ENCODE measurements at places on chromosomes 3 and 15. TPM values are rescaled to one million over a fixed set of nuclear protein-coding genes. Genes with fewer than 3 reads are reported as not detected.

- H3K4me1 ChIP-seq = no peaks in the 10 kb centered on the region
- no peak overlapping the region for H3K27ac ChIP-seq
- peaks cover 10% of the 10 kb centered on the region for H3K27me3 ChIP-seq
- H3K4me3 ChIP-seq = no peak overlapping the region
Measured at GRCh38 chr3:141338881-141339280, 29.4 kb upstream of the ZBTB38 start.

DNA sequence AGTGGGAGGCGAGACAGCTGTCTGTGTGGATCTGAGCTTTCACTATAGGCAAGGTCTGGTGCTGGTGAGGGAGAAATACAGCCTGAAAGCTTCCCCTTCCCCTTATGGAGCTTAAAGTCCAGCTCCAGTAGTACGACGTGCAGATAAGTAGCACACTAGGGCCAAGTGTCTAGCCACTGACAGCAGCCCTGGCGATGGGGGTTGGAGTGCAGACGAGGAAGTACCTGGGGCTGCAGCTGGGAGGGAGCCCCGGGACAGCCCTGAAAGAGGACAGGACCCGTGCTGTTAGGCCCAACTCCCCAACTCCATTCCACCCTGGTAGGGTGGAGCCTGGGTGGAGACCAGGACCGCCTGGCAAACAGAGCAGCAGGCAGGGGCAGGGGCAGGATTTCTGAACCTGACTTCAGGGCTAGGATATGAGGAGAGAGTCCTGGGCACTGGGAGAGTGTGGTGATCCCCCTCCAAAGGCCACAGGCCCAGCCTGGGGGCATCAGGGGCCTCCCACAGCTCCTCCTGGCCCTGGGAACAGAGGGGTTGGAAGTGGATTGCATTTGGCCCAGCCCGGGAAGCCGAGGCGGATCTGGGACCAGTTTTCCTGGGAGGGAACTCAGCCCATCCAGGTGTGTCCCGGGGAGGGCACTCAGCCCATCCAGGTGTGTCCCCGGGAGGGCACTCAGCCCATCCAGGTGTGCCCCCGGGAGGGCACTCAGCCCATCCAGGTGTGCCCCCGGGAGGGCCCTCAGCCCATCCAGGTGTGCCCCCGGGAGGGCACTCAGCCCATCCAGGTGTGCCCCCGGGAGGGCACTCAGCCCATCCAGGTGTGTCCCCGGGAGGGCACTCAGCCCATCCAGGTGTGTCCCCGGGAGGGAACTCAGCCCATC lies 42.8 kb downstream of the BDH1 start:
- H3K4me1 ChIP-seq = peaks cover 7% of the 10 kb centered on the region
- no peak overlapping the region for H3K4me3 ChIP-seq
- peaks cover 32% of the 10 kb centered on the region for H3K36me3 ChIP-seq
- H3K27ac ChIP-seq = peak overlapping the region; percentile 76
- no peak for DNase-seq
- H3K27me3 ChIP-seq = no peaks in the 10 kb centered on the region

- no peaks in the 10 kb centered on the region for H3K36me3 ChIP-seq
- DNase-seq = no peak
- H3K27me3 ChIP-seq = peaks cover 2% of the 10 kb centered on the region
- no peak overlapping the region for H3K27ac ChIP-seq
Measured at GRCh38 chr3:190722181-190722905, 140.2 kb downstream of the GMNC start.

GRCh38 chr15:22903427-22903826 lies 65.0 kb downstream of the NIPA2 start:
- no peaks in the 10 kb centered on the region for H3K27me3 ChIP-seq
- no peak overlapping the region for H3K27ac ChIP-seq
- H3K4me1 ChIP-seq = no peaks in the 10 kb centered on the region
- H3K36me3 ChIP-seq = peaks cover 2% of the 10 kb centered on the region
- H3K4me3 ChIP-seq = no peak overlapping the region

- H3K27ac ChIP-seq = no peak overlapping the region
- H3K27me3 ChIP-seq = peaks cover 25% of the 10 kb centered on the region
- H3K4me1 ChIP-seq = no peaks in the 10 kb centered on the region
- H3K4me3 ChIP-seq = no peak overlapping the region
- H3K36me3 ChIP-seq = no peaks in the 10 kb centered on the region
Measured at GRCh38 chr15:57890351-57890750, 175.2 kb downstream of the ALDH1A2 start.

DNA sequence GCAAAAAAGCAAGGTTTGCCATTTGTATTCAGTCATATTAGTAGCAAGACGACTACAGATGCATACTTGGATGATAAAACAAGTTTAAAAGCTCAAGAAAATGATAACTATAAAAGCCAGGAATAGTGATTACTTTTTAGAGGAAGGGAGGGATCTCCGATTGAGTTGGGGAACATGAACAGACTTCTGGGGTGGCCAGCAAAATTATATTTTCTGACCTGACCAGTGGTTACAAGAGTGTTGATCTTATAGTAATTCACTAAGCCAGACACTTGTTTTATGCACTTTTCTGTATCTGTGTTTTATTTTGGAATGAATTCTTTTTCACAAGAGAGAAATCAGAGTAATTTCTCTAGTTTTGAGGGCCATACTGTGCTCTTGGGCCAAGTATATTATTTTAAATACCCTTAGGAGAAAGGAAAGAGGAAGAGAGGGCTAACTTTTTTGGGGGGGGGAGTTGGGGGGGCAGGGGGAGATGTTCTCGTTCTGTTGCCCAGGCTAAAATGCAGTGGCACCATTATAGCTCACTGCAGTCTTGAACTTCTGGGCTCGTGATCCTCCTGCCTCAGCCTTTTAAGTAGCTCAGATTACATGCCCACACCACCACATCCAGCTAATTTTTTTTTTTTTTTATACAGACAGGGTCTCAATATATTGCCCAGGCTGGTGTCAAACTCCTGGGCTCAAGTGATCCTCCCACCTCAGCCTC lies 57.3 kb downstream of the TGFBR2 start:
- H3K36me3 ChIP-seq = peaks cover 36% of the 10 kb centered on the region
- H3K4me1 ChIP-seq = peaks cover 77% of the 10 kb centered on the region
- peak overlapping the region; percentile 72 for H3K4me3 ChIP-seq
- H3K27me3 ChIP-seq = no peaks in the 10 kb centered on the region

GRCh38 chr3:71548705-71549384 lies 34.7 kb downstream of the FOXP1 start:
- H3K27me3 ChIP-seq = no peaks in the 10 kb centered on the region
- no peak overlapping the region for H3K27ac ChIP-seq
- peaks cover 4% of the 10 kb centered on the region for H3K36me3 ChIP-seq
- no peak overlapping the region for H3K4me3 ChIP-seq

DNA sequence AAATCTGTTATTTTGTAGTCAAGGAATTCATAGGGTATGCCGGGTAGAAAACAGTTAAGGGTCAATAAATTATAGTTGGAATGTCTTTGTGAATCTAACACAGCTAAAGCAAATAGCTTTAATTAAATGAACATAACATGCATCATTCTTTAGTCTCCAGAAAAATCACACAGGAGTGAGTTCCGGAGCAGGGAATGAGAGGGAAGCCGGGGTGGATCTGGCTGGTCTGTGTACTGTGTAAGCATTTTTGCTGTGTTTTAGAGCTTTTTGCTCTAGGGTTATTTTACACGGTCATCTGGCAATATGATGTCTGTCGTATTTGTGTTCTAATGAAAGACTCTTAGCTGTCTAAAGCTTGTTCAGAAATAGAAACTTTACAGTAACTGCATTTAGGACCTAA lies 57.5 kb downstream of the MED12L start:
- H3K4me3 ChIP-seq = no peak overlapping the region
- no peak overlapping the region for H3K27ac ChIP-seq
- peaks cover 2% of the 10 kb centered on the region for H3K4me1 ChIP-seq

DNA sequence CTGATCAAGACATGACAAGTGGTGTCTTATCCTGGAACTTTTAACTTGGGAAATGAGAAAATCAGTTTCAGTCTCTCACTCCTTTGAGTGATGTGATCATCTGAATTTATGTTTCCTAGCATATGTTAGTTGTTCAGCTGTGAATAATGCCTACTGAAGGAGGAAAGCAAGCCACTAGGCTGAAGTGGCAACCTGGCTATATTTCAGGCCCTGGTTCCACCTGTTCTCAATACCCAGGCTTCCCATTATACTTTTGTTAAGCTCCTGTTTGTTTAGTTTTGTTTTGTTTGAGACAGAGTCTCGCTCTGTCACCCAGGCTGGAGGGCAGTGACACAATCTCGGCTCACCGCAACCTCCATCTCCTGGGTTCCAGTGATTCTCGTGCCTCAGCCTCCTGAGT lies 243.8 kb downstream of the ALCAM start:
- no peak overlapping the region for H3K4me3 ChIP-seq
- peaks cover 4% of the 10 kb centered on the region for H3K27me3 ChIP-seq
- no peaks in the 10 kb centered on the region for H3K4me1 ChIP-seq
- no peak for DNase-seq
- no peak overlapping the region for H3K27ac ChIP-seq

GRCh38 chr3:25830373-25831280 lies 40.7 kb downstream of the OXSM start:
- H3K36me3 ChIP-seq = no peaks in the 10 kb centered on the region
- H3K27me3 ChIP-seq = peaks cover 9% of the 10 kb centered on the region
- H3K4me1 ChIP-seq = peaks cover 10% of the 10 kb centered on the region

- DNase-seq = no peak
- no peaks in the 10 kb centered on the region for H3K36me3 ChIP-seq
- peaks cover 6% of the 10 kb centered on the region for H3K4me1 ChIP-seq
- no peak overlapping the region for H3K4me3 ChIP-seq
- H3K27ac ChIP-seq = no peak overlapping the region
Measured at GRCh38 chr3:42829628-42830436, 20.6 kb downstream of the ACKR2 start.

- no peak for DNase-seq
- no peak overlapping the region for H3K4me3 ChIP-seq
- H3K4me1 ChIP-seq = peaks cover 13% of the 10 kb centered on the region
Measured at GRCh38 chr3:53705774-53706173, 140.4 kb downstream of the CHDH start.

- no peaks in the 10 kb centered on the region for H3K36me3 ChIP-seq
- DNase-seq = no peak
- no peak overlapping the region for H3K27ac ChIP-seq
- H3K27me3 ChIP-seq = no peaks in the 10 kb centered on the region
- no peak overlapping the region for H3K4me3 ChIP-seq
Measured at GRCh38 chr3:109642025-109642424, 304.7 kb upstream of the DPPA4 start.

DNA sequence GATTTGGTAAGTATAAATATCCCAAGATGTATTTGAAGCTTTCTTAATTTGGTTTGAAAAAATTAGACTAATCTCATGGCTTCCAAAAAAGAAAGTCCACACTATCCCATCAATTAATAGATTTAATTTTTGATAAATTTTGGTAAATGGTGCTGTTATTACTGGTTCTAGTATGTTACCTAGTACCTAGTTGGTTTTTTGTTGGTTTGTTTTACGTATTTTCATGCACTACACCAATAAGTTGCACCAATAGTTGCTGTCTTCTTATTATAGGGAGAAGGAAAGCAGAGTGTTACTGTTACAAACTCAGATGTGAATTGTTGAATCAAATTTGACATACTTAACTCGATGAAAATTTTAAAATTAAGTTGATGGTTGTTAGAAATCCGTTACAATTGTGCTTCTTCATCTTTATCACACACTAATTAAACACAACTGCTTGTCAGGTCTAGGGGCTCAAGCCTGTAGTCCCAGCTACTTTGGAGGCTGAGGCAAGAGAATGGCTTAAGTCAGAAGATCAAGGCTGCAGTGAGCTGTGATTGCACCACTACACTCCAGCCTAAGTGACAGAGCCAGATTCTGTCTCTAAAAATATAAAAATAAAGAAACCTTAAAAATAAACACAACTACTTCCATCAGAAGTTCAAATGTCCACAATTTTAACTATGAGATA lies 23.1 kb upstream of the MBNL1 start:
- H3K4me1 ChIP-seq = peaks cover 32% of the 10 kb centered on the region
- H3K27me3 ChIP-seq = no peaks in the 10 kb centered on the region
- H3K36me3 ChIP-seq = peaks cover 20% of the 10 kb centered on the region

Gene TTBK2
- total RNA-seq = 17.7 TPM

Gene LSAMP
- total RNA-seq = not detected

Gene WNT5A
- not detected for total RNA-seq

Gene MFN1
- 32.9 TPM for total RNA-seq

Gene SLC30A4
- total RNA-seq = 3.5 TPM

Gene CFAP100
- not detected for total RNA-seq

Gene RNU5B-1
- total RNA-seq = 27.3 TPM

Gene RAB5A
- total RNA-seq = 63.6 TPM

Gene SAMD7
- not detected for total RNA-seq

Gene DPPA2
- not detected for total RNA-seq

Gene DZIP3
- 29.9 TPM for total RNA-seq

Gene UROC1
- total RNA-seq = not detected

Gene SCN11A
- total RNA-seq = 0.11 TPM
